Motor neuron (in vitro differentiated cells): ENCODE measurements at places on chromosomes 16 and 17. TPM values are rescaled to one million over a fixed set of nuclear protein-coding genes. Genes with fewer than 3 reads are reported as not detected.

The NOTUM gene
- 0.37 and 0.52 TPM in 2 replicates for total RNA-seq

The EVPL gene
- 0.14 and 0.62 TPM in 2 replicates for total RNA-seq

The CACNG5 gene
- total RNA-seq: 3.3 and 4.8 TPM in 2 replicates

The DBNDD1 gene
- 23.0 and 26.3 TPM in 2 replicates for total RNA-seq

The SPN gene
- total RNA-seq: 1.1 TPM in 2 replicates

The SLC46A1 gene
- total RNA-seq: 9.1 and 11.7 TPM in 2 replicates

The AGRP gene
- total RNA-seq: 0.66 and 1.1 TPM in 2 replicates

- no peak for ATAC-seq
These were observed 153.2 kb downstream of the IRF8 start for GRCh38 chr16:86052115-86052670.

- ATAC-seq: no peak
These were observed 46.4 kb downstream of the ZNF207 start for GRCh38 chr17:32396343-32396742.

DNA sequence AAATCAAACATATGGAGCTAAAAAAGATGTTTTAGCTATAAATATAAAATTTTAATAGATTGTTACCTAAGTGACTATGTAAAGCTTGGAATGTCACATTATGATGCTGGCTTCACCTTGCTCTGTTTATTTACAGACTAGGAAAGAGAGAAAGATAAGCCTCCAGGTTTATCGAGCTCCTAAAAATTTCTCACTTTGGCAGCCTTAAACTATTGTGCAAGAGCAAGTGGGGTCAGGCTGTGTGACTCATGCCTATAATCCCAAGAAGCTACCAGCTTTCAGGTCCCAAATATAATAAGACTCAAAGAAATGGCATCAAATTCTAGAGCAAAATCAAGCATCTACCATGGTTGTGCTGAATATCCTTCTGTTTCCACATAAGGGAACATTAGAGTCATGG, 34.3 kb upstream of the PRSS54 start:
- ATAC-seq: no peak

- ATAC-seq: no peak
These were observed 48.1 kb downstream of the XPO6 start for GRCh38 chr16:28163699-28164098.

GRCh38 chr16:46845952-46846351, 15.0 kb upstream of the C16orf87 start:
- no peak for ATAC-seq

DNA sequence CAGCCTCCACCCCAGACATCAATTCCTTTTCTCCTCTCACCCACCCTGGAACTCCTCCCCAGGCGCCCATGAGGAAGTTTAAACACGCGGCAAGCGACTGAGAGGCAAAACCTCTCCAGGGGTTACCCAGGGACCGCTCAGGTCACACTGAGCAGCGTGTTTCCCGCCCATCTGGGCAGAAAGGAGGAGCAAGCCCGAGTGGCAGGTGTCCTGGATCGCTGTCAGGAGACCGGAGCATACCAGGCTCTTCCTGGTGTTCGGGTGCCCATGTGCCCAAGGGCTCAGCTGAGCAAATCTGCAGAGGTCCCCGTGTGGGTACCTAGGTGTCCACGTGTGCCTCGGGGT, 491 bp downstream of the SLC25A19 start:
- ATAC-seq: peak; percentile 35

GRCh38 chr16:27748868-27749546, 199.1 kb downstream of the KATNIP start:
- ATAC-seq: peak; percentile 63

GRCh38 chr16:11792410-11793241, 4.4 kb downstream of the ZC3H7A start:
- no peak for ATAC-seq

GRCh38 chr17:8176197-8176940, at the start of gene TMEM107:
TMEM107 (minus strand) TSS chr17:8176380; CDS start chr17:8176286, 94 bp downstream.
- peak; percentile 59 for ATAC-seq
